ENCODE measurements at places on chromosomes 12 and 14. TPM values are rescaled to one million over a fixed set of nuclear protein-coding genes. Genes with fewer than 3 reads are reported as not detected.

Gene PIWIL1
- total RNA-seq, result not detected

Gene CARMIL3
- total RNA-seq, result under 0.01 TPM

Gene FIGNL2
- not detected for total RNA-seq

Gene CPNE6
- total RNA-seq, result not detected

Gene PMEL
- 0.84 TPM for total RNA-seq

Gene IKBIP
- total RNA-seq, result 94.1 TPM

Gene GUCY2C
- total RNA-seq, result not detected

Gene ATF1
- total RNA-seq, result 19.8 TPM

Gene IL23A
- 0.36 TPM for total RNA-seq

Gene RNASE4
- 14.2 TPM for total RNA-seq

Gene ACOT6
- total RNA-seq, result not detected

Gene ZNF891
- total RNA-seq, result 0.49 TPM

Gene DPF3
- 6.5 TPM for total RNA-seq

Gene SDR9C7
- not detected for total RNA-seq

DNA sequence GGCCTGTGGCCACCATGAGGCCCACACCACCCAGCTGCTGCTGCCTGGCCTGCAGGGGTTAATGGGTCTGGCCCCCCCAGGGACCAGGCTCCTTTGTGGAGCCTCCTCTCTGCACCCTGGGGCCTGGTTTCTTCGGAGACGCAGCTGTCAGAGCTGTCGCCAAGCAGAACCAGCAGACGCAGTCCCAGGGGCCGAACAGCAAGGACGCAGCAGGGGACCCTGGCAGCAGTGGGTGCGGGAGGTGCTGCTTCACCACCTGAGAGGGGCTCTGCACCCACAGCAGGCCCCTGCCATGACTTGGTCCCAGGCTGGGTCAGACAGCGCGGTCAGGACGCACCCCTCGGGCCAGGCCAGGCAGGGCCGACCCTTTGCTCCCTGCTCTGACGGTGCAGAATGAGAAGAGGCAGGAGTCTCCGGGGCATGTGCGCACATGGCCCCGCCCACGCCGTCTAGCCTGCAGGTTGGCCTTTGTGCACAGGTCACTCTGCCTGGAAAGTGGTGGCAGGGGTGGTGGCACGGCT lies 30.5 kb downstream of the JAG2 start:
- no peak for DNase-seq

GRCh38 chr12:42450248-42450647 lies 124.3 kb downstream of the PPHLN1 start:
- DNase-seq, result no peak

GRCh38 chr14:33342299-33342974 lies 403.8 kb downstream of the NPAS3 start:
- DNase-seq, result no peak

DNA sequence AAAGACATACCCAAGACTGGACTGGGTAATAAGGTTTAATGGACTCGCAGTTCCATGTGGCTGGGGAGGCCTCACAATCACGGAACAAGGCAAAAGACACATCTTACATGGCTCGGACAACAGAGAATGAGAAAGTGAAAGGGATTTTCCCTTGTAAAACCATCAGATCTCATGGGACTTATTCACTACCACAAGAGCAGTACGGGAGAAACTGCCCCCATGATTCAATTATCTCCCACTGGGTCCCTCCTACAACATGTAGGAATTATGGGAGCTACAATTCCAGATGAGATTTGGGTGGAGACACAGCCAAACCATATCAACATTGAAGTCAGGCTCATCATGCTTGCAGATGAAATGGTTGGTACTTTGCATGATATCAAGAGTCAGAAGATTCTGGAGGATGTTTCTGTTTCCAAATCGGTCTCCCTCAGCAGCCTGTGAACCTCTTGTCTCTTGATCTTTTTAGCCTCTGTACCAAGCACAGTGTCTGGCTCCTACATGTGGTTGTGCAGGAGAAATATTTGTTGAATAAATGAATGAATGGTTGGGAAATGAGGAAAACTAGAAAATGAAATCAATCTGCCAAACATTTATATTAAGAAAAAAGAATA lies 98.6 kb downstream of the VRK1 start:
- no peak for DNase-seq

DNA sequence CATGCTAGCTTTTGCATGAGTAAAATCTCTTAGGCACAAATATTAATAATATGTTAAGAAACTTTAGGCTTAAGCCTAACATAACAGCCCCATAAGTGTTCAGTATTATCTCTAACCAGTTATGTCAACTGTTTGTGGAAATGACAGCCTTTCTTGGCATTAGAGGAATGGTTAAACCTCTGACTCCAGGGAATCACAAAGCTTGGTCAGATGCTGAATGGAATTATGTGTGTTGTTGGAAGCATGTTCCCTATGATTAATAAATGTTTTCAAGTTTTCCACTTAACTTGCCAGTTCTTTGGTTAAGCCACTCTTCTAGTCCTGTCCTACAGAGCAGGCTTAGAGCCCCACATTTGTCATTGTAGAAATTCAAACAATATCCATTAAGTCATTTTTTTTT lies 17.0 kb downstream of the PSEN1 start:
- no peak for DNase-seq

DNA sequence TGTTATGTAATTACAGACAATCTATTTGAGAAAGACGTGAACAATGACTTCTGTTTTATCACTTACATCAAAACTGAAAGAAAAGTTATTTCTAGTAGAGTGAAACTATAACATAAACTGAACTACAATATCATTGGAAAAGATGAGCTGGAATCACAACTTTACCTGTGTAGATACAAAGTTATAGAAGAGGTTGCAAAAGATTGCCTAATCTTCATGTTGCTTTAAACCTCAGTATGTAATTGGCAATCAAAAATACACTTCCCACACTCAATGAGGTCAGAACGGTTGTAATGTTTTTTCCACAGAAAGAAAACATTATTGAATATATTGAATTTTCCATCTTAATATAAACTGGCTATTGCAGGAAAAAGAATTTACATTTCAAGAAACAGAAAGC lies 37.7 kb upstream of the GXYLT1 start:
- no peak for DNase-seq

DNA sequence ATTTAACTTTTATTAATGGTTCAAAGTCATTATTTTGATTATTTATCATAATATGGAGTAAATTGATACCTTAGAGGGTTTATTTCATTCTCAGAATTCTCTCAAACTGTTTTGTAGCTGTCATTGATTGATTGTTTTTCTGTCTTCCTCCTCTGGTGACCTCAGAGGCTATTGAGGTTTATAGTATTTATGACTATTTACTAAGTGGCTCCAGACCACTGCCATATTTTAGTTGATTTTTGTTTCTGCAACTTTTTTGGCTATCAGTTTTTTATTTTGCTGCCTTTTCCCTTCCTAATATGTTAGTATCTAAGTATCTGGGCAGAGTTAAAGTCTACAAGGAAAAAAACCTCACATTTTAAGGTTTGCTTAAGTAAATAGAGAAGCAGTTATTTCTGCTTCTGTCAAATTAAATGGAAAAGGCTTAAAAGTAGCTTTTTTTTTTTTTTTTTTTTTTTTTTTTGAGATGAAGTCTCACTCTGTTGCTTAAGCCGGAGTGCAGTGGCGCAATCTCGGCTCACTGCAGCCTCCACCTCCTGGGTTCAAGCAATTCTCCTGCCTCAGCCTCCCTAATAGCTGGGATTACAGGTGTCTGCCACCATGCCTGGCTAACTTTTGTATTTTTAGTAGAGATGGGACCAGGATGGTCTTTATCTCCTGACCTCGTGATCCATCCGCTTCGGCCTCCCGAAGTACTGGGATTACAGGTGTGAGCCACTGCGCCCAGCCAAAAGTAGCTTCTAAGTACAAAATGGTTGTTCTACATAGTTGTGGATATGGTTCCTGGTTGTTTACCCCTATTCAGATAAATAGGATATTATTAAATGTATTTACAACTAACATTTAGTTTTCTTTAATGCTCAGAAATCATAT lies 8.2 kb downstream of the MDM2 start:
- no peak for DNase-seq

DNA sequence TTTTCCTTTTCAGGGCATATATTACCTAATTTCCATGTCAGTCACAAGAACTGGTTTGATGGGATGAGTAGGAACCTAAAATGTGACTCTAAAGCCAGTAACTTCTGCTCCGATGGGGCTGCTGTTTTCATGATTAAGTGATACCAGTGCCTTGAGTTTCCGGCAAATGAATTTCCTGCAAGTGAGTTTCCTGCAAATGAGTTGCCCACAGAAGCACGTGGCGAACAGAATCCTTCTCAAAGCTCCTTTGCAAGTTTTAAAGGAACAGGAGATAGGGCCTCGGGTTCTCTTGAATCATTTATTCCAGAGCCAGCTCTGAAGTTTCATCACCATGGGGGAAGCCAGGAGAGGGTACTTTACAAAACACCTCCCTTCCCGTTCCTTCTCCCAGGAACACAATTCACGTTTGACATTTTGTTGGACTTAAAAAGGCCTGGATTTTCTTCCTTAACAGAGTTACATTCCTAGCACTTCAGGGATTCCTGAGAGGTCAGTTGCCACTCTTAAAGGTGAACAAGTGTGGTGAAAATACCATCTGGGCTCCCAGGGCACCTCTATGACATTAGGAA lies 2.2 kb upstream of the PPTC7 start:
- peak; percentile 26 for DNase-seq

- no peak for DNase-seq
Measured at GRCh38 chr14:99562856-99563748, 40.9 kb downstream of the CCDC85C start.

- no peak for DNase-seq
Measured at GRCh38 chr12:26871985-26872384, 39.0 kb upstream of the ITPR2 start.

- DNase-seq, result no peak
Measured at GRCh38 chr12:67147447-67147846, 121.7 kb upstream of the CAND1 start.

GRCh38 chr14:95370076-95370475 lies 50.4 kb upstream of the CLMN start:
- DNase-seq, result no peak

DNA sequence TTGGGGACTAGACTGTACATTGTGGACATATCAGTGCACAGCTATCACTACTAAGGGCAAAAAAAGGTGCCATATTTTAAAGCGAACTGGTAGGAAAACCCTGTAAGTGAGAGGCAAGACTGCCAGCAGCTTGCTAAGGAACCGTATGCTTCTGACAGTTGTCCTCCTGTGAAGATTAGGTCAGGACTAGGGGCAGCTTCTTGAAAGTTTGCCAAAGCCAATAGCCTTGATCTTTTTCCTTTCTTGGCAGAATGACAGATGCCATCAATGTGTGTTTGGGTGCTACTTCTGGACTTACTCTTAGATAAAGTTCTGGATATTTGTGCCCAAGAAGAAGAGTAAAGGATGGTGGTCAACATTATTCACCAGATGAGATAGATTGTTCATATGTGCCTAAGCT lies 7.4 kb downstream of the DAAM1 start:
- no peak for DNase-seq

- DNase-seq, result no peak
Measured at GRCh38 chr12:13442457-13442856, 245.9 kb downstream of the EMP1 start.

- no peak for DNase-seq
Measured at GRCh38 chr14:69048456-69048855, 69.4 kb upstream of the ACTN1 start.

DNA sequence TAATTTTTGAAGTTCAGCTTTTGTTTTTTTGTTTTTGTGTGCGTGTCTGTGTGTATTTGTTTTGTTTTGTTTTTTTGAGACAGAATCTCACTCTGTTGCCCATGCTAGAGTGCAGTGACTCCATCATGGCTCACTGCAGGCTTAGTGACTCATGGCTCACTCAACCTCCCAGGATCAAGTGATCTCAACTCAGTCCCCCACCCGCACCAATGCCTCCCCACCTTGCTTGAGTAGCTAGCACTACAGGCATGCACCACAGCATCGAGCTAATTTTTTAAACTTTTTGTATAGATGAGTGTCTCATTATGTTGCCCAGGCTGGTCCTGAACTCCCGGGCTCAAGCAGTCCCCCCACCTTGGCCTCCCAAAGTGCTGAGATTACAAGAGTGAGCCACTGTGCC lies 981.4 kb downstream of the BCL11B start:
- no peak for DNase-seq

GRCh38 chr12:55827806-55828205 lies 1.6 kb downstream of the DNAJC14 start:
- DNase-seq, result no peak

- DNase-seq, result peak; percentile 60
Measured at GRCh38 chr12:67811437-67812361, 163.2 kb downstream of the DYRK2 start.

- peak; percentile 85 for DNase-seq
Measured at GRCh38 chr14:103361867-103362266, 23.3 kb upstream of the MARK3 start.

DNA sequence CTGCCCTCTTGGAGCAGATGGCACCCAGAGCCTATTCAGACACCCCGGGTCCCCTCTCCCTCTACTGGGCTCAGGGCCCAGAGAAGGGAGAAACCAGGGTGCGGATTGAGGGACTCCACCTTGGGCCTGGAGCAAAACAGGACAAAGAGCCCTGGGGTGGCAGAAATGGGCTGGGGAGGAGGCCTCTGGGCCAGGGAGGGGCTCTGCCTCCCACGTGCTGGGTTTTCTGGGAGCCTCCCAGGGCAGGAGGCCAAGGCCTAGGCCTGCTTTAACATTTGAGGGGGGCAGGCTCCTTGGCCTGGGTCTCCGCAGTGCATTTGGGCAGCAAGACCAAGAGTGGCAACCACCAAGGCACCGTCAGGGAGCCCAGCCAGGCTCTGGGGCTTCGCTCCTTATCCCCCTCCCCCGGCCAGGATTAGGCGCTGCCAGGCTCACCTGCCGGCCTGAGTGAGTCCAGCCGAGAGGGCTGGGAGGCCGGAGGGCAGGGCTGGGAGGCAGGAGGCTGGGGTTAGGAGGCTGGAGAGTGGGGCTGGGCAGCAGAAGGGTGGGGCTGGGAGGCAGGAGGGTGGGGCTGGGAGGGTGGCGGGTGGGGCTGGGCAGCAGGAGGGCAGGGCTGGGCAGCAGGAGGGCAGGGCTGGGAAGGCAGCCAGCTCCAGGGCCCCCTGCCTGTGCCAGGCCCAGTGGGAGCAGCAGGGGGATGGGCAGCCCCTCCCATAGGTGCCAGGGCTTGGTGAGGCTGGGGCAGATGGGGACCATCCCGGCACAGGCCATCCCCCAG lies 101.8 kb upstream of the EIF5 start:
- DNase-seq, result no peak

DNA sequence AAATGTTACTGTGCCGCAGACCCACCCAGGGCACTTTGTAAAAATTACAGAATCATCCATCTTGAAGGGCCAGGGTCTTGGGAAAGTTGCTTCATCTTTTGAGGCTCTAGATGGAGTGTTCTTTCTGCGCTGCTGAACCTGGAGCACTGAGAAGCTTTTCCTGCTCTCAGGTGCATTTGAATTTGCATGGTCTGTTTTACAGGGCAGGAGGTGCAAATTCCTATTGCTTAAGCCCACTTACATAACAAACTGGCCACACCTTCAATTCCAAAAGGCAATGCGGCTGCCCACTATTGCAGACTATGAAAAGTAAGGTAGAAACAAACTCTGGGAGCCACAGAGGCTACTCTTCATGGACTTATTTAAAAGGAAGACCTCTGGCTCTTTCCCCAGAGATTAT lies 254.8 kb downstream of the CACNA1C start:
- no peak for DNase-seq
